ENCODE measurements at places on chromosomes 3 and 15. TPM values are rescaled to one million over a fixed set of nuclear protein-coding genes. Genes with fewer than 3 reads are reported as not detected.

Gene ABCF3
- 41.2 TPM for total RNA-seq

Gene CHRD
- 0.52 TPM for total RNA-seq

Gene ANKRD63
- total RNA-seq: not detected

Gene RFTN1
- total RNA-seq: 106 TPM

Gene GOLGA8M
- total RNA-seq: 0.26 TPM

Gene SLC22A14
- not detected for total RNA-seq

Gene RBMS3
- 21.4 TPM for total RNA-seq

Gene HAPLN3
- total RNA-seq: 11.0 TPM

Gene THRB
- total RNA-seq: 2.8 TPM

Gene FLNB
- total RNA-seq: 297 TPM

Gene ZNF662
- total RNA-seq: 1.3 TPM

Gene CHL1
- total RNA-seq: 0.39 TPM

Gene MORC1
- not detected for total RNA-seq

Gene ADCY5
- 0.13 TPM for total RNA-seq

Gene BSN
- 0.08 TPM for total RNA-seq

Gene CATSPER2
- total RNA-seq: 0.65 TPM

Gene RBPMS2
- not detected for total RNA-seq

Gene TLR9
- not detected for total RNA-seq

Gene DNAJA4
- total RNA-seq: 0.88 TPM

Gene RTP3
- not detected for total RNA-seq

Gene C3orf20
- not detected for total RNA-seq

Gene ANKRD34C
- not detected for total RNA-seq

Gene HGD
- total RNA-seq: 0.13 TPM

Gene CCRL2
- total RNA-seq: 0.39 TPM

Gene THOC7
- total RNA-seq: 65.3 TPM

Gene ROPN1
- not detected for total RNA-seq

Gene ERC2
- total RNA-seq: 1.4 TPM

Gene RASGRF1
- total RNA-seq: not detected

Gene CD96
- total RNA-seq: 0.13 TPM

Gene CPNE9
- not detected for total RNA-seq

Gene PTX3
- 417 TPM for total RNA-seq

Gene CCDC13
- 1.8 TPM for total RNA-seq

Gene PPP1R14D
- not detected for total RNA-seq

Gene CKMT1A
- not detected for total RNA-seq

Gene SAMD7
- not detected for total RNA-seq

Gene COLQ
- not detected for total RNA-seq

Gene DISP2
- 0.08 TPM for total RNA-seq

Gene H1-8
- not detected for total RNA-seq

Gene LYZL4
- total RNA-seq: not detected

Gene TUSC2
- 17.6 TPM for total RNA-seq

Gene IQCF5
- not detected for total RNA-seq

Gene GOLGA6L7
- total RNA-seq: not detected

Gene SLC22A13
- 1.6 TPM for total RNA-seq

Gene GUCA1C
- not detected for total RNA-seq

Gene SLC7A14
- under 0.01 TPM for total RNA-seq

Gene PIERCE2
- 6.5 TPM for total RNA-seq

Gene NPAP1
- not detected for total RNA-seq

Gene KIF15
- 4.9 TPM for total RNA-seq

Gene PEX5L
- total RNA-seq: not detected

Gene FOXL2NB
- total RNA-seq: 0.78 TPM

Gene ESYT3
- not detected for total RNA-seq

Gene CFAP92
- 0.40 TPM for total RNA-seq

Gene ASB14
- not detected for total RNA-seq

Gene PLA2G4E
- not detected for total RNA-seq

Gene KLHL40
- total RNA-seq: not detected

Gene ZNF619
- total RNA-seq: 14.3 TPM

Gene SV2B
- total RNA-seq: not detected
